ENCODE measurements at places on chromosomes 3 and 15.
A peak's percentile ranks its signal among the peaks of the same experiment; 100 is the strongest.

DNA sequence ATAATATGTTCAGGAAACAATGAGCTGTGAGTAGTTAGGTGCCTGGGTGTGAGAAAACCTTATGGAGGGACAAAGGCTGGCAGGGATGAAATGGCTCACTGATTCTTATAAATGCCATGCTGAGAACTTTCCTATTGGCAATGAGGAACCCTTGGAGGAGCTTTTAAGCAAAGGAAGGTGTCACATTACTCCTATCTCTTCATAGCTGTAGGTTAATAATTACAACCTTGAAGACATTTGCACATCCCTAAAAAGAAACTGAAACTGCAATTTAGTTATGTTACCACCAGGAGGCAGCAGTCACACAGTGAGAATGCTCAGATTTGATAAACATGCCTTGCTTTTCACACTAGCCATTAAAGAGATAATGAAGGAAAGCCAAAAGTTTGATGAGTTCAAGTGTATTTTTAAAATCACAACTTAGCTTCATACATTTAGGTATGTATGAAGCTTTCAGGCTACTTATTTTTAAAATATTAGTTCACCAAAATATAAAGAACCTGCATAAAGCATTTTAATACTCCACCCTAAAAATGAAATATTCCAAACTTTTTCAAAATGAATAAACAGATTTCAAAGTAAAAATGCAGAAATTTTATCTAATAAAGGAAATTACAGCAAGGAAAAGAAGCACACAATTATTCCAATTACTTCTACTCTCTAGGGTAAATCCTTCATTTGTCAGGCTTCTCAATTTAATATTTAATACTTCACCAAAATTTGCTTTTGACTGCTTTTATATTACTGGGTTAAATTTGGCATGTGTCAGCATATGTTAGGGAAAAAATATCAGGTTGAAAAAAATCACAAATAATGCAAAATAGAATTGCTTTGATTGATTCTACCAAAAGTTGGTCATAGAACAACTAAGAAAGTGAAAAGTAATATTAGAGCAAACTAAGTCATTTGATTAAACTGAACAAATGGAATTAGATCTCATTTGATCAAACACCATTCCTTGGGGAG is 136.9 kb upstream of the SLC2A2 start:
- DNase-seq = no peak

GRCh38 chr3:17290894-17291293 is 406.1 kb downstream of the PLCL2 start:
- DNase-seq = no peak

DNA sequence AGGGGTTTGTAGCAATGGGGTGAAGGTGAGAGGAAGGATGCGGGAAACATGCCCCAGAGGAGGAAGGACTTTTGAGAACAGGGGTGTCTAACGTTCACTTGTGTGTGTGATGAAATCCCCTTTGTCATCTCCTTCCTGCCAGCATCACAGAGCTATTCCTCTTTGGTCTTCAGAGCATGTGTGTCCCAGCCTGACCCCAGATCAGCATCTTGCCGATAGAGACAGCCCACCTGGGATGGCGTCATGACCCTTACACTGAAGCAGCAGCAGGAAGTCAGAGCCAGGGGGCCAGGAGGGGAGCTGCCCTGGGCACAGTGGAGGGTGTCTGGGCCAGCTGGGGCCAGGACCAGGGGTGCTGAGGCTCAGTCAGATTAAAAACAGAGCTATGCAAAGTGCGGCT is 29.9 kb upstream of the GRIP2 start:
- DNase-seq = no peak

- no peak for DNase-seq
Observed at GRCh38 chr3:184241447-184242296, 7.1 kb downstream of the ALG3 start.

DNA sequence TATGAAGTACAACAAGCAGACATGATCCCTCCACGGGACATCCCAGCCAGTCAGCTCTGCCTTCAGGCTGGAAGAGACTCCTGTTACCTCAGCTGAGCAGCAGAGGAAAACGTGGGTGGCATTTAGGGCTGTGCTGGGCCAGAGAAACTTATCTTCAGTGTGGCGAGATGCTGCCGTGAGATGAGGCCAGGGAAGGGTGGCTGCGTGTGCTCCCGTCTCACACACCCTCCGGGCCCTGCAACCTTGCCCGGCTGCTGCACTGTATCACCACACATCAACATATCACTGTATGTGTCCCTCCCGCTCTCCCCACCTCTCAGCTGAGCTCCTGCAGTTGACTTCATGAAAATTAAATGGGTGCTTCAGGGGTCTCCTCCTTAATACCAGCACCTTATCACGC is 23.4 kb downstream of the BMF start:
- no peak for DNase-seq

DNA sequence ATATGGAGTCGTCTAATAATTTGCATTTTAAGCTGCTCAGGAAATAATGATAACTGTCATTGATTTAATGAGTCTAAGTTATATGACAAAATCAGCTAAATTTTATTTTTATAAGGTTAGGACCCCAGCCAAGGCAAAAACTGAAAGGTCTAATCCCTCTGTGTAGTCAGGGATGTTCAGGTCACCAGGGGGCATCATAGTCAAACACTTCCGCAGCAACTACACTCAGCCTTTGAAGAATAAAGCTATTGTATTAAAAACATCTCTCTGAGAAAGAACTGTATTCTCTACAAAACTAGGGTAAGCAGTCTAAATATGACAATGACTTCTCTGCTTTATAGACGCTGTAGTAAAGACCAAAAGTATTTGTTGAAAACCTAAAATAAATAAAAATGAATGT is 15.0 kb downstream of the INTS14 start:
- no peak for DNase-seq

GRCh38 chr3:94967196-94967595 is 904.3 kb downstream of the NSUN3 start:
- DNase-seq = no peak

GRCh38 chr3:135865085-135865484 is 100.4 kb upstream of the PPP2R3A start:
- no peak for DNase-seq

- peak; percentile 60 for DNase-seq
Observed at GRCh38 chr3:10437272-10437994, 68.0 kb downstream of the ATP2B2 start.

GRCh38 chr3:188861842-188862744 is 309.7 kb upstream of the TPRG1 start:
- no peak for DNase-seq

GRCh38 chr15:82647835-82648256 is 683 bp upstream of the CPEB1 start:
- no peak for DNase-seq

- peak; percentile 60 for DNase-seq
Observed at GRCh38 chr3:196712514-196713413, 587 bp downstream of the PIGX start.

DNA sequence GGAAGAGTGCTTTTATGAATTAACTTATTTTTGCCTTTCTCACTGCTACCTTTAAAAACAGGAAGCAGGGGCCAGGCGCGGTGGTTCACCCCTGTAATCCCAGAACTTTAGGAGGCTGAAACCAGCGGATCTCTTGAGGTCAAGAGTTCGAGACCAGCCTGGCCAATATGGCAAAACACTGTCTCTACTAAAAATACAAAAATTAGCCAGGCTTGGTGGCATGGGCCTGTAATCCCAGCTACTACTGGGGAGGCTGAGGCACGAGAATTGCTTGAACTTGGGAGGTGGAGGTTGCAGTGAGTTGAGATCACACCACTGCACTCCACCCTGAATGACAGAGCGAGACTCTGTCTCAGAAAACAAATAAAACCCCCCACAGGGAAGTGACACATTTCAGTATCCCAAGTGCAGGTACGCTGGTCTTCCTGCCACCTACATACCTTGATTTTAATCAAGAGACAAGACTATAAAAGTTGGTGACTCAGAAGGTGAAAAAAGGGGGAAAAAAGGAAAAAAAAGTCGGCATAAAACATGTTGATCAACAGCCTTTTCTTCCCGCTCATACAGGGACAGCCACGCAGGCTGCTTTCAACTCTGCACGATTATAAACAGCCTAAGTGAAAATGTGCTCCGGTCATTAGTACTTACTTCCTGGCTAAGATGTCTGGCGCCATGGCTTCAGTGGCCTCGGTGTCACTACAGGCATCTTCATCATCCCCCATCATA is 18.8 kb downstream of the PPP1R2 start:
- no peak for DNase-seq

- DNase-seq = no peak
Observed at GRCh38 chr3:18772699-18773305, 347.7 kb upstream of the SATB1 start.

DNA sequence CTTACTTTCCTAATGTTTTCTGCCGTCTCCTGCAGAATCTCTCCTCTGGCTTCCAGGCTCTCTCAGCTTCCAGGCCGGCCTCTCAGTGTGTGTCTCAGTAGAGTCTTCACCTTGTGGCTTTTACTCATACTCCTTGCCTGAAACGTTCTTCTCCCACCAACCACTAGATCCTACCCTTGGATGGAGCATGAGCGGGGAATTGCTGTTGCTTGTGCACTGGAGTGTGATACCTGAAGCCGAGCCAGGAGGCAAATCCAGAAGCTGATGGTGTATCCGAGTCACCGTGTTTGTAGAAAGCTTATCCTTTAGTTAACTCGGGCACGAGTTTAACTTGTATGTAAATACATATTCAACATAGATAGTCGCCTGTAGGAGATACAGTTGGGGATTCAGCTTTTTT is 285.0 kb upstream of the C2CD4B start:
- DNase-seq = no peak

GRCh38 chr3:197518881-197519421 is 36.8 kb downstream of the BDH1 start:
- no peak for DNase-seq

GRCh38 chr15:39426552-39427532 is 154.0 kb upstream of the THBS1 start:
- DNase-seq = no peak

DNA sequence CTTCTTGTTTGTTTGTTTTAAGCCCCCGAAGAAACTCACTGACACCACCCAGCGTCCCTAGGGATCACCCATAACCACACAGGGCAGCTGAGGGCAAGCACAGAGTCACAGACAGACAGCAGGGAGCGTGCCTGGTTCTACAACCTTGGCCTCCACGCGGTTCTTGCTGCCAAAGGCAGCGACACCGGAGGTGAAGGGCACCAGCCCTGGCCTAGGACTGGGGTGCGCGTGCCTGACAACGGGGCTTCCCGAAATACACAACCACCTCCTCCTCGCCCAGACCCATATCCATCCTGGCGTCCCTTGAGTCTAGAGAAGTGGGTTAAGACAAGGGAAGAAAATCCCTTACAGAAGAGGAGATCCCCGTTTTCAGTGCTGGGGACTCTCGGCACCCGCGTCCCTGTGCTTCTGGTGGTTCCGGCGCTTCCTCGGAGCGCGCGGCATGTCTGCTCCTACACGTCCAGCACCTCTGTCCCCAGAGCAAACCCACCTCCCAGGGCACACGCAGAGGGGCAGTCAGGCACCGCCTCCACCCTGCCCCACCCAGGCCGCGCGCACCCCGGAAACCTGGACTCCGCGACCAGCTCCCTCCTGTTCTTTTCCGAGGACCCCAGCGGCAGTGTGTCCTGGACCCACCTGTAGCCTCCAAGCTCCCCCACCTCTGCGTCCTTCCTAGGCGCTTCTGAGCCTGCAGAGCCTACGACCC is 911 bp downstream of the RFTN1 start:
- DNase-seq = no peak

GRCh38 chr3:193727089-193727488 is 134.1 kb downstream of the OPA1 start:
- no peak for DNase-seq

DNA sequence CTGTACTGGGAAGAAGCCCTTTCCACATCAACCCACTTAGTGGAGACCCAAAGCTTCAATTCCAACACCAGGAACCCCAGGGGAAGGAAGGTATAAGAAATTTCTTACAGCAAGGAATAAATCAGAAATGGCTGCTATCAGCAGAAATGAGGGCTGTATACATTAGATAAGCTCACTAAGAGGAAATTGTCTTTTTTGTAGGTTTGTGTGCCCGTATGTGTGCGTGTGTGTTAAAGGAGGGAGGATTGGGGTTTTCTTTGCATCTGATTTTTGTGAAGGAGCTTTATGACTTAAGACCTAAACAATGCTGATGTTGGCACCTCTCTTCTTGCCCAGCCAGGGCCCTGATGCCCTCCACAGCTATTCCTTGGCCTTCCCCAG is 18.6 kb downstream of the ARRDC4 start:
- DNase-seq = no peak

- no peak for DNase-seq
Observed at GRCh38 chr3:139537361-139537760, 2.2 kb downstream of the RBP1 start.

DNA sequence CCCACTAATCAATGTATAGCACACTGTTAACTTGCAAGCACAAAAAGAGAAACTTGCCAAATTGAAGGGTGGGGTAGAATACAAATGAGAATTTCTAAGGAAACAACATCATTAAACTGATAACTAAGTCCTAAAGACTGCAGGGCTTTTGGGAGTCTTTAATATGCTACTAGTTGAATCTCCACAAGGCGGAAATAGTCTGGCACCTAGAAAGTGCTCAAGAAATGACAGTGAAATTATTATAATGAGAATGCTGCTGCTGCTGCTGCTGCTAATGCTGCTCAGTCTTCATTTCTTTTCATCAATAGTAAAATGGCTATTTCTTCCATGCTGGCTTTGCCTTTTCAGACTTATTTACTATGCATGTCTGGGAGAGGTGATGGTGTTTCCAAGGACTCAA is 91.8 kb downstream of the BTD start:
- no peak for DNase-seq

DNA sequence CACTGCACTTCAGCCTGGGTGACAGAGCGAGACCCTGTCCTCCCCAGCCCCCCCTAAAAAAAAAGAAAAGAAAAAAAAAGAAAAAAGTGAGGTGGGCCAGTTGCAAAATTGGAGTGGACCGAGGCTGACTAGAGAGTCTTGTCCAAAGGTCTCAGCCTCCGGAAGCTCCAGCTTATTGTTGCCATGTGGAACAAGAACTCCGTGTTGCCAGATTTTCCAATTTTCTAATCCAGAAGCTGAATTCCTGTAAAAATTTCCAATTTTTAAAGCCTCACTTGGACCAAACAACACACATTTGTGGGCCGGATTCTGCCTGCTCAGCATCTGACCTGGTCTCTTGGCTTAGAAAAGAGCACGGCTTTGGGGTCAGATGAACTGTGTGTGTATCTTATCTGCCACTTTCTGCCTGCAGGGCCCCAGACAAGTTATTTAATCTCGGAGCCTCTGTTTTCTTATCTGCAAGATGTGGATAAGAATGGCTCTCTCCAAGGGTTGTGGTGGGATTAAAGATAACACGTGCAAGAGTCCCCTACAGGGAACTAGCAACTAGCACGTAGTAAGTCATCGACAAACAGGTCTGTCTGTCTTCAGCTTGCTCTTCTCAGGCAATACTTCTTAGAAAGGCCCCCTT is 73.7 kb upstream of the TLE3 start:
- DNase-seq = no peak
